ENCODE measurements at places on chromosomes 3 and 15. TPM values are rescaled to one million over a fixed set of nuclear protein-coding genes. Genes with fewer than 3 reads are reported as not detected.

GRCh38 chr3:120601554-120601953, 5.4 kb downstream of the NDUFB4 start:
- no peak for DNase-seq

- no peak for DNase-seq
Measured at GRCh38 chr3:16860234-16860633, 24.5 kb upstream of the PLCL2 start.

- no peak for DNase-seq
Measured at GRCh38 chr3:126918355-126918821, 64.5 kb upstream of the PLXNA1 start.

DNA sequence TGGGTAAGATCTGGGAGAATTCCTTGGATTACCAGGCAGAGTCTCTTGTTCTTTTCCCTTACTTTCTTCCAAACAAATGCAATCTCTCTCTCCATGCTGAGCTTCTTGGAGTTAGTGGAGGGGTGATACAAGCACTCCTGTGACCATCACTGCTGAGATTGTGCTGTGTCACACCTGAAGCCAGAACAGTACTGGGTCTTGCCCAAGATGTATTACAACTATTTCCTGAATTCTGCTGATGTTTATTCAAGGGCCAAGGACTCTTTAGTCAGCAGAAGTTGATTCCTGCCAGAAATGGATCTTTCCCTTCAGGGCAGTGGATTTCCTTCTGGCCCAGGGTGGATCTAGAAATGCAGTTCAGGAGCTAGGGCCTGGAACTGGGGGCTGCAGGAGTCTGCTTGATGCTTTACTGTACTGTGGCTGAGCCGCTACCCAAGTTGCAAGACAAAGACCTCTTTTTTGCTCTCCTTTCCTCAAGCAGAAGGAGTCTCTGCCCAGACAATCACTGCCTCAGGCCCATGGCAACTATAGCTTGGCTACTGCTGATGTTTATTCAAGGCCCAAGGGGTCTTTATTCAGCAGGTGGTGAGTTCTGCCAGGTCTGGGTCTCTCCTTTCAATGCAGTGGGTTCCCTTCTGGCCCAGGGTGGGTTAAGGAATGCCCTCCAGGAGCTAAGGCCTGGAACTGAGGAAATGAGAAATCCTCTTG, 98.8 kb downstream of the SH3GL3 start:
- DNase-seq, result no peak

DNA sequence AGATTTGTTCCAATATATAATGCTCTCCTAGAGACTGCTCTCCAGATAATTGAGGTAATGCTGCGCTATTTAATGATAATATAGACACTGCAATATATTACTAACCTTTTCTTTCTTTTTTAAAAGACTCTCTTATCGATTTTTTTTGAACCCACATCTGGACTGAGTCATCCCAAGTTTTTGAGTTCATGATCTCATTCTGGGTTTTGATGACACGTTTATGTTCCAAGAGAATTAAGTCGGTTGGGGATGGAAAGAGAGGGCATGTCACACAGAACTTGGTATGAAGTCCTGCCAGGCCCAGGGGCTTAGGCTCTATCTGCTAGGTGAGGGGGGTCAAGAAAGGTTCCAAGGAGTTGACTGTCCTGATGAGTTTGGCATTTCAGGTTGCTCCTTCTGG, 431.1 kb downstream of the MFSD1 start:
- DNase-seq, result no peak

GRCh38 chr15:79978655-79979514, 7.9 kb upstream of the BCL2A1 start:
- DNase-seq, result no peak

DNA sequence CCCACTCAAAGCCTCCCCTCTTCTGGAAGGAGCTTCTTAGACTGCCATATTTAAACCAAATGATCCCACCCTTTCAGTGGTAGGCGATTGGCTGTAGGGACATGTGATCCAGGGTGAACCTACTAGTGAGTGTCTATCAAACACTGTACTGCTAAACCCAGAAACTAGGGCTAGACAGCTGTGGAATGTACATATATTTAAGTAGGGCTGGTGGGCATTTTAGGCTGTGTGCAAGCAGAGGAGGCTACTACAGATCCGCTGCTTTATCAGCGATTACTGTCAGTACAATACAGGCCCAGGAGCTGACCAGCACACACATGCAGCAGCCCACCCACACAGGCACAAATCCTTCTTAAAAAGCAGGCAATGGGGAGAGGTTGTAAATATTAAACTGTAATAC, 15.4 kb upstream of the LARP6 start:
- no peak for DNase-seq

- no peak for DNase-seq
Measured at GRCh38 chr3:114928989-114929640, 218.0 kb downstream of the ZBTB20 start.

- no peak for DNase-seq
Measured at GRCh38 chr3:44511238-44511566, 33.7 kb upstream of the ZNF445 start.

DNA sequence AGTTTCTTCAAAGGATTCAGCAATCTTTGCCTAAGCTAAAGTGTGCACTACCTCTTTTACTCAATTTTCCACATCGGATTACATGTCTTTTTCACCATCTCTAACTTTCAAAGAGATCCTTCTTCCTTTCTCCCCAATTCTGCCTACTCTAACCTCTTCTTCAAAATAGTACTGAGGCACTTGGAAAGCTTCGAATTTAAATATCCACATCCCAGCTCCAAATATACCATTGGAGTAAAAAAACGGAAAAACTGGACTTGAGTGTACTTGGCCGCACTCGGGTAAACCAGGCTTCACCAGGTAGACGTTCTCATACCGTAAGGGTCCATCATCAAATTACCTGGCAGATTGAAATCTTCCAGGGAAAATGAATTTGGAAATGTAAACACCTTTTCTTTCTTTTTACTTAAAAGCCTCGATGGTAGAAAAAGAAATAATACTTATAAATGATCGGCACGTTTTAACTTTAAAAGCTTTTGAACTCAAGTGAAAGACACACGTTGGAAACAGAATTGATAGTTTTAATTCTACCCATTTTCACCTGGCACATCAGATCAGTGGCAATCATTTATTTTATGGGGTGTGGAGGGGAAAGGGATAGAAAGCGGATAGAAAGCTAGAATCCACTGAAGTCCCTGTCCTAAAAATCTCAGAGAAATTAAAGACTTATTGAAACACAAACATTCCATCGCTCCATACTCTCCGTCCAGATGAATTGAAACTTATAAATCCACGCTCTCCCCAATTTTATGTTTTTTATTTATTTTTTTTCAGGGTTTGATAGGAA, 8.2 kb upstream of the MEIS2 start:
- DNase-seq, result no peak

- DNase-seq, result no peak
Measured at GRCh38 chr3:156769721-156770654, 56.2 kb upstream of the LEKR1 start.

DNA sequence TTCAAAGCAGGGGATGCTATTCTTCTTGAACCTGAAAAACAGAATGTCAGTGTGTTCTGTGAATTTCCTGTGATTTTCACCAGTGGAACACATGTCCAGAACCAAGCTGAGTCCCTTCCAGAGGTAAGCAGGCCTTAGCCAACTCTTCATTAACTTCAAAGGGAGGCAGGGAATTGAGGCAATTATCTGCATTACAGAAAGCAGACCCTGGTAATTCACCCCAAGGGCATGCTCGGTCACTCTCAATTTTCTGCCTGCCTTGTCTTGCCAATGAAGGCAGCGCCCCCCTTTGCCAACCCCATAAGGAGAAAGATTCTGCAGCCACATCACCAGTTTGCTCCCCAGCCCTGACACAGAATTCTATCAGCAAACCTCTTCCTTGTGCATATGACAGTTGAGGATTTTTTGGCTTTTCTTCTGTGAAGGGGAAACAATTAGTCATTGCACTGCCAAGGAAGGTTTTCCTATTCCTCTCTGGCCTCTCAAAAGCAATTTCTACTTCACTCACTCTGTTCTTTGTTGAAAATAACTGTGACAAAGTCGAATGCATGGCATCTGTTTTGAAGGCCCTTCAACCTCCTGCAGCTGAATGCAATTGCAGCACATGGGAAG, 85.3 kb downstream of the HHLA2 start:
- DNase-seq, result no peak

GRCh38 chr3:171088964-171089754, 62.6 kb upstream of the SLC2A2 start:
- no peak for DNase-seq

DNA sequence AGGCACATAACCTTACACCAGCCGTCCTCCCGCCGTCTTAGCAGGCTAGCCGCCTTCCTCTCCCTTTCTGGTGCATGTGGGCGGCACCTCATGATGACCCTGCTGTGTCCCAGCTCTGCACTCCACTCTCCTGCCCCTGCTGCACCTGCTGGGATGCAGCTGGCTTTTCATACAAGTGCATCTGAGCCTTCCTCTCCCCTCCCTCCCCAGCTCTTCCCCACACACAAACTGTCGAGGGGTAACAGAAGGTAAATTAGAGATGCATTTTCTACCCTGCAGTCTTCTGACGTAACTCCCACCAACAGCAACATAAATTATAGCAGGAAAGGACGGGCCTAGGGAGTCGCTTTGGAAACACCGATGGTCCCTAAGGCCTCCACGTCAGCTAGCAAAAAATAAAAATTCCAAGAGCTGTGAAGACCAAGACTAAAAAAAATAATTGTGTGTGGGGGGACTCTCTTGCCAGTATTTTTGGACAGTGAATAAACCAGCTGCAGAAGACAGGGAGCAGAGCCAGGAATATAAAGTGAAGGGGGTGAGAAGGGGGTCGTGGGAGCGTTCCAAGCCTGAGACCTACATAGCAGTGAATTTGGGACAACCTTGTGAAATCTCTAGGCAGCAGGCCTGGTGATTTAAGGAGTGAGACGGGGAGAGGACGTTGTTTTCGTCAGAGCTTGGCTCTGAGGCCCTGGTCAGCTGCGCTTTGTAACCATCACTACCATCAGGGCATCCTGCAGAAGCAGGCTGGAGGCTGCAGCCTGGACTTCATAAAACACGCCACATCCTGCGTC, 216.2 kb downstream of the ADAMTS17 start:
- DNase-seq, result no peak

- DNase-seq, result no peak
Measured at GRCh38 chr15:69612112-69612511, 159.5 kb downstream of the RPLP1 start.

- DNase-seq, result no peak
Measured at GRCh38 chr3:151377768-151378385, 6.7 kb downstream of the P2RY12 start.

GRCh38 chr3:195173657-195174056, 97.3 kb downstream of the XXYLT1 start:
- DNase-seq, result no peak

DNA sequence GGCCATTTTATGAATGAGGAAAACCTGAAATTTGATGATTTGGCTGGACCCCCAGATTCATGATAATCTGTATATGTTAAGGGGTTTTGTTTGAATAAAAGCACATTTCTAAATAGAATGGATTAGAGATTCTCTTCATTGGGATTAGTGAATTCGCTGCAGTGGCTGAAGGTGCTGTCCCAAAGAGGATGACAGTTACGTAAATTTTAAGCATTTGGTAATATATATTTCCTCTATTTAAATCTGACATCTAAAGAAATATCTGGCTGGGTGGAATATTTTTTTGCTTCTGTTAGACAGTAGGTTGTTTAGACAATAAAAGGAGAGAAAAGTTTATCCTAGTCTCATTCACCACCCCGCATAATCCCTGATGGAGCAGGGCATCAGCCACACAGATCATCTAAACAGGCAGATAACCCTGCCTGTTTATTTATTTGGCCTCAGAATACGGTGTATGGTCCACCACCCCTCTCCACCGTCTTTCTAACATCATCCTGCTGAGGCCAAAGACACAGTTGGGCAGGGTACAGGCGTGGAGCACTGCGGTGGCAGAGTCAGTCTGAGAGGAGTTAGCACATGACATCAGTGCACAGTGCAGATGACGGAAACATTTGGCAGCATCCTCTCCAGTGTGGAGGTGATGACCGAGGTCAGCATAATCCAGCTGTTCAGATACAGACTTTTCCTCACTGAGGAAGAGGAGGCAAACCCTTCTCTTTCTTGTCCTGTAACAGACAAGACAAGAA, 20.4 kb upstream of the NFKBIZ start:
- peak; percentile 82 for DNase-seq

GRCh38 chr3:40690749-40691451, 166.1 kb downstream of the ZNF621 start:
- DNase-seq, result no peak

DNA sequence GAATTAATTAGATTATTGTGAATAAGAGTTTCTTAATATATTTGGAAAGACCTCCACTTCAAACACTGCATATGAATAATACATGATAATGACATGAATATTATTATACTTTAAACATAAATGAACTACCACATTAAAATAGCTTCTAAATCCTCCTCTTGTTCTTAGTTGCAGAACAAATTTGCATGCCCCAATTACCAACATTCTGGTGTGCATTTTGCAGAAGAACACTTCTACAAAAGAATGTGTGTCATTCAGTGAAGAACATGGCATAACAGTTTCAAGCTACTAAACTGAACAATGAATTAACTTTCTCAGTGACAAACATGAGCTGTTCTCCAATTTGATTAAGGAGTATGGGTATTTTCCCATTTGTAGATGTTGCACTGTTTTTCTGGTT, 711.3 kb upstream of the NAALADL2 start:
- DNase-seq, result no peak

DNA sequence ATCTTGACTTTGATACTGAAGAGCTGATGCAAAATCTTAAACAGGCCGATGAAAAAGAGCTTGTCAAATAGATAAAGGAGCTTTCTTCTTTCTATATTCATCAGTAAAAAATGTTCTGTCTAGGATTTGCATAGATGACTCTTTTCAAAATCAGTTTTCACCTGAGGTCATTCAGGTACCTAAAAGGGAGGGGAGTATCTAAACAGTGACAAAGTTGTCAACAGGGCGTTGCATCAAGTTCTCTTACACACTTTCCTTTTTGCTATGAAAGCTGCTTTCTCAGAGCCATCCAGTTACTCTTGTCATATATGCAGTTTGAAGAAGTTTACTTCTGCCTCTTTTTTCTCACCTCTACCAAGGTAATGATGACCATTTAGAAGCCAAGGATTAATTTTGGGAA, 60.0 kb downstream of the AKAP13 start:
- no peak for DNase-seq

GRCh38 chr3:8517487-8517886, 15.9 kb downstream of the LMCD1 start:
- no peak for DNase-seq

The CFAP100 gene
- total RNA-seq, result not detected

The MRPL3 gene
- 168 TPM for total RNA-seq

The RETNLB gene
- not detected for total RNA-seq

The SLC28A2 gene
- not detected for total RNA-seq

The DNAH12 gene
- total RNA-seq, result not detected

The C15orf40 gene
- 30.2 TPM for total RNA-seq

The GOLGA8O gene
- total RNA-seq, result 1.1 TPM

The GATA2 gene
- not detected for total RNA-seq

All from activated CD8-positive, alpha-beta T cell treated with anti-CD3 and anti-CD28 coated beads for 36 hours (primary cell).